HFF-Myc (cell line): ENCODE measurements at places on chromosomes 4 and X.

- no peak for DNase-seq
Observed at GRCh38 chr4:11514779-11515419, 86.2 kb upstream of the HS3ST1 start.

DNA sequence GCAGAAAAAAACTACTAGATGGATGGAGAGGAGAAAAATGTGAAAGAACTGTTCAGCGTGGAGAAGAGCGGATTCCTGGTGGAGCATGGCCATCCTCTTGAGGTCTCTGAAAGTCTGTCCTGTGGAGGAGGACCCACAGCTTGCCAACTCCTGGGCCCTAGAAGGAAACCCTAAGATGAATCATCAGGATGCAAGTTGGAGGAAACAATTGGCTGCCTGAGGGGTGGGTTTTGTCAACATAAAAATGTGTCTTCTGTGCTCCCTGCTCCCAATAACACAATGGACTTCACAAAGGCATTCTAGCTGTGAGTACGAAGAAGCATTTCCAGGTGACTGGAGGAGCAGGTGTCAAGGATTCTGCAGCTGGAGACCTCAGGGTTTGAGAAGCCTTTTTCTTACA, 37.2 kb downstream of the CNGA2 start:
- no peak for DNase-seq

- DNase-seq, result no peak
Observed at GRCh38 chr4:17315459-17315858, 196.4 kb downstream of the QDPR start.

DNA sequence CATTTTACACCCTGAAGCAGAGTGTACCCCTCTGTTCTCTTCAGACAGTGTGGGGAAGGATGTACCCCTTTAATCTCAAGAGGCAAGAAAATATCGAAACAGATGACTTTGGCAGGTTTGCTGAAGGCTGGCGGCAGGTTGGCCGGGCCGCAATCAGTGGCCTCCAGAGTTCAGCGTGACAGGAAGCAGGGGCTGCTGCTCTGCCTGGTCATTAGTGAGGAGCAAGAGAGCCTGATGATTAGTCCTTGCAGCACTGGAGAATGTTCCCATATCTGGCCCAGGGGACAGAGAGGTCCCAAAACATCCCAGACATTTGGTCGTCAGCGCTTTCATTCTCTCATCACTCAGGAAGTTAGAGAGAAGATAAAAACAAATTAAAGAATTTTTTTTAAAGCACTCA, 352.8 kb downstream of the SPRY1 start:
- DNase-seq, result no peak

DNA sequence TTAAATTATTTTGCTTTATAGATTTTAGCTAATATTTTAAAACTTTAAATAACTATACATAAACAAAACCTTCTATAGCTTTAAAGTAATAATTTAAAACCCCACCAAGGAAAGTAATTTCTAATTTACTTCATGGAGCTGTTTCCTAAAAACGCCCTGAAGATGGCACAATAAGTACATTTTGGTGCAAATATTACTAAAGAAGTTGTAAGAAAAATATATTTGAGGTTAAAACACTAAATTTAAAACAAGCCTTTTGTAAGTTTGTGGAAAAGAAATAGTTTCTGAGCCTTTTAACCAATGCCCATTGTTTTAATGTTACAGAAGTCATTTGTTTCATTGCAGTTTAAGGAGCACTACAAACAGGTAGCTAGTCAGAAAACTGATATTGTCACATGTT, 137.4 kb upstream of the AGA start:
- DNase-seq, result no peak

- DNase-seq, result no peak
Observed at GRCh38 chr4:107155366-107155765, 119.3 kb upstream of the DKK2 start.

DNA sequence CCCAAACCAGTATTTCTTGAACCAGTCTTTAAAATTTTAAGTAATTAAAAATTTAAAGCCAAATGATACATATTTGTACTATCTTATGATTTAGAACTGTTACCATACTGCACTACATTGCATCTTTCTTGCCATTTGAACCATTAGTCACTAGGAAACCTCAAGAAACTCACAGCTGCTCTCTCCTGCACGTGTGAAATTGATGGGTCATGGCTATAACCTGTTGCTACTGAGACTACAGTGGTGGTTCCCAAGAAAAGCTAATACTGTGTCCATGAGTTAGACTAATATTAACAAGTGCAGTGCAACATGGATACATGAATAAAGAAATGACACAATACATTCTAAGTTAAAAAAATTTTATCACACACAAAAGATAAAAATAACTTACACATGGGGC, 88.4 kb downstream of the PDE5A start:
- DNase-seq, result no peak

DNA sequence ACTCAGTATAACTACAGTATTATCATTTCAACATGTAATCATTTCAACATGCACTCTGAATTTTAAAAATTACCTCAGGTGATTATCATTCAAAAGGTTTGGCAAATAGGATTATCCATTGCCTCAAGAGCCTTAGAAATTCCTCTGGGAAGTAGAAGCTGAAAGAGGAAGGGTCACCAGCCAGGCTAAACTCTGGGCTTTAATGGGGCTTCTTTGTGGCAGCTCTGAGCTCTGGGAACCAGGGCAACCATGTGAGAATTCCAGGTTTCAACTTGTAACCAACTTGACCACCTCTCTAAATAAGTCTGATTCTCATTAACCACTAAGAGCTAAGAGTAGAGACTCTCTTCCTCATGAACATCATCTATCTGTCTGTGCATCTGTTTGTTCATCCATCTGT, 117.2 kb upstream of the MED14 start:
- DNase-seq, result no peak

DNA sequence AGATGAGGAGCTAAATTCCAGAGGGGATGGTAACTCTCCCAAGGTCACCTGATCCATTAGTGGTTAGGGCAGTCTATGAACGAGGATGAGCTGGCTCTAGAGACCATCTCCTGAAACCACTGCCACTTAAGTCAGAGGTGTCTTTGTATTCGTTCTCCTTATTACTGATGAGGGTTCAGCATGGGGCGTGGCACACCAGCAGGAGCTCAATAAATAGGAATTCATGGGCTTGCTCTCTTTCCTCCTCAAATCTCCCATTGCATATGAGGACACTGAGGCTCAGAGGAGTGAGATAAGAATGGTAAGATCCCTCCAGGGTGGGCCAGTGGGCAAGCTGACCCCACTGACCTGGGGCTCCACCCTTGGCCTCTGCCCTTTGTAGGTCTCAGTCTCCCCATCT, 1.7 kb upstream of the GATA1 start:
- no peak for DNase-seq

DNA sequence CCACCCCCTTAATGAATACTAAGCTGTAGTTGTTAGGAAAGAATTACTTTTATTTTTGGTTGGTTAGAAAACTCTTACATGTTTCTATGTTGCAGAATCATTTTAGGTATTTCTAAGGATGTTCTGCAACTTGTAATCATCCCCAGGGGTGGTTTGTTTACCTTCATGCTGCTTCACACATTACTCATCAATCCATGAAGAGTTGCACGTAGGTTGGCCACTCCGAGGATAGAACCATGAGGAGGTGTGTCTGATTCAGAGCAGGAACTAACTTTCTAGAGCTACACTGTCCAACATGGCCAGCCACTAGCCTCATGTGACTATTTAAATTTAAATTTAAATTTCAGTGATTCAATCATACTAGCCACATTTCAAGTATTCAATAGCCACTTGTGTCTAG, 127.2 kb upstream of the FRMPD4 start:
- DNase-seq, result no peak

GRCh38 chr4:3039706-3040366, 34.5 kb downstream of the HTT-AS start:
- no peak for DNase-seq

DNA sequence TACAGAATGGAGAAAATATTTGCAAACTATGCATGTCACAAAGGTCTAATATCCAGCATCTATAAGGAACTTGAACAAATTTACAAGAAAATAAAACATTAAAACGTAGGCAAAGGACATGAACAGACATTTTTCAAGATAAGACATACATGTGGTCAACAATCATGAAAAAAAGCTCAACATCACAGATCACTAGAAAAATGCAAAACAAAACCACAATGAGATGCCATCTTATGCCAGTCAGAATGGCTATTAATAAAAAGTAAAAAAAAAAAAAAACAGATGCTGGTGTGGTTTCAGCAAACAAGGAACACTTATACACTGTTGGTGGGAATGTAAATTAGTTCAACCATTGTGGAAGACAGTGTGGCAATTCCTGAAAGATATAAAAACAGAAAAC, 75.8 kb upstream of the IL13RA2 start:
- DNase-seq, result no peak

GRCh38 chrX:130975947-130976346, 72.9 kb upstream of the ENOX2 start:
- peak; percentile 25 for DNase-seq

- no peak for DNase-seq
Observed at GRCh38 chrX:108353452-108353851, 84.8 kb downstream of the COL4A6 start.

- DNase-seq, result no peak
Observed at GRCh38 chr4:108371282-108371681, 202.6 kb upstream of the LEF1 start.

DNA sequence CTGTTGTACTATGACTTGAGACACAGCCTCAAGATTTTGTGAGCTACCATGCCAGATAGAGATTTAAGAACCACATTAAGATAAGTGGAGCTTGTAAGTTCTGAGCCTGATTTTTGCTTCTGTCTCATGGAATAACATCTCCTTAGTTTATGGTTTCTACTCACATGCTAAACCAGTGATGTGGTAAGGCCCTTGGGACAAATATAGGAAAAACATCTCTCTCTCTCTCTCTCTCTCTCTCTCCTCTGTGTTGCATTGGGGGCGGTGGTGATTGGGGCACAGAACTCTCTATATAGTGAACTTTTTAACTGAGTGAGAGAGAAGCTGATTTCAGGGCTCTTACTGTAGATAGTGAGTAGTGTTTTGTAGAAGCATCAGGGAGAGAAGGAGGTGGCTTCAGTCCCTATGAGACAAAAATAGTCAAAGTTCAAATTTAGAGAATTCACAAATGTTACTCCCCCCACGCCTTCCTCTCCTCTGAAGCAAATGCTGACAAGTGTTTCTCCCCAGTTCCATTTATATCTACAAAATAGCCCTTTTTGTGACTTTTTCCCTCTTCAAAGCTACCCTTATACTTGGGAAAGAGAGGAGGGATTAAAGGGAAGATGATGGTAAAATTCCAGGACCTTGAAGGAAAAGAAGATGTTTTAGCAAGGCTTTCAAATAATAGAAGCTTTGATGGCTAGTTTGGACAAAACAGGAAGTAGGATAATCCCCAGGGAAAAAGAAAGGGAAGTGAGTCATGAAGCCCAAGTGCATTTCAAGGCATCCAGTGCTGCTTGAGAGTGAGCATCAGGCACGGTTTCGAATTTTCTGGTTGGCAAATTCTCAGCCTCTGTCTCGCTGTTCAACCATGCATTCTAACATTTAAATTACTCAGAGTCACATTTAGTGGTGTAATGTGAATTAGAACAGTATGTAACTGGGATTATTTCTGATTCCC, 134.3 kb upstream of the AP1S2 start:
- peak; percentile 36 for DNase-seq

GRCh38 chrX:10045327-10046000, 78.3 kb downstream of the CLDN34 start:
- DNase-seq, result no peak

DNA sequence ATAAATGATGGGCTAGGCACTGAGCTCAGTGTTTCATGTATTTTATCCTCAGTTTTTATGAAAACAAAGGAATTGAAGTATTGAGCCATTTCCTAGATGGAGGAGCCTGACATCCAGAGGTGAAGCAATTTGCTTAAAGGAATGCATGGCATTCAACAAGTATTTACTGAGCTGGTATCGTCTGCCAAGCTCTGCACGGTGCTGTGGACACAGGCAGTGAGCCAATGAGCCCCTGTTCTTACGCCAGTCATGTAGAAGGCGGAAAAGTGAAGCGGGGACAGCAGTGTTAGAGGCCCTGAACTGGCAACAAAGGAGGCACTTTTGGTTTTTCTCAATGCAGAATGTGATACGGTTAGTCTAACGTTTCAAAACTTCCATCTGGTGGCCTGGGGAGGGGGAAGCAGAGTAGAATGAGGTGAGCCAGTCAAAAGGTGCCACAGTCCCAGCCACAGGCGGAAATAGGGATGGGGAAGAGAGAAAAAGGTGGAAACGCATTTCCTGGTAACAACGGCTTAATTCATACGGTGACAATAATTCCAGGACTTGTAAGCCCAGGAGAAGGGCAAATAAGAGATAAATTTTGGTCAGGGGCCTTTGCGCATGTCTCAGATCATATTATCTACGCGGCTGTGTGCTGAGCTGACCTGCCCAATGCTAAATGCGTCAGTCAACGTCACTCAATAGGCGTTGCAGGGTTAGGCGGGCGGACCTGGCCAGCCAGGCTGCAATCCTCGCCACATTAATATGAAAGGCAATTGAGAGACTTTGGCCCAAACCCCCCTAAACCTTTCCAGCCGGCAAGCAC, 133.9 kb downstream of the AFAP1 start:
- DNase-seq, result no peak

DNA sequence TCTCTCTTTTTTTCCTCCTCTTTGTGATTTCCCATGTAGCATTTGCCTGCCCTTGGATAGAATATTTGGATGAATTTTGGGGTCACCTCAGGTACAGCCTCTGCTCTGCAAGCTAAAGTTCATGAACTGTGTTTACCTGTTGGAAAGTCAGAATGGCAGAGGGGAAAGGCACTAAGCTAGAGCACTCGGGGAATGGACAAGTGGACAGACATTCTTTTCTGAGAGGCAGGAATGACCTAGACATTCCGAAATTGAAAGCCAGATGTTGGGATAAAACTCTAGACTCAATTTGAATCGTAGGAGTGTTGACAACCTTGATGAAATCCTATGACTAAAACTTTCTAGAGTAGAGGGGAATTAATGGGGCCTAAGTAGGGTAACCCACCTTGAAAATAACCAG, 56.1 kb downstream of the LUZP4 start:
- no peak for DNase-seq

DNA sequence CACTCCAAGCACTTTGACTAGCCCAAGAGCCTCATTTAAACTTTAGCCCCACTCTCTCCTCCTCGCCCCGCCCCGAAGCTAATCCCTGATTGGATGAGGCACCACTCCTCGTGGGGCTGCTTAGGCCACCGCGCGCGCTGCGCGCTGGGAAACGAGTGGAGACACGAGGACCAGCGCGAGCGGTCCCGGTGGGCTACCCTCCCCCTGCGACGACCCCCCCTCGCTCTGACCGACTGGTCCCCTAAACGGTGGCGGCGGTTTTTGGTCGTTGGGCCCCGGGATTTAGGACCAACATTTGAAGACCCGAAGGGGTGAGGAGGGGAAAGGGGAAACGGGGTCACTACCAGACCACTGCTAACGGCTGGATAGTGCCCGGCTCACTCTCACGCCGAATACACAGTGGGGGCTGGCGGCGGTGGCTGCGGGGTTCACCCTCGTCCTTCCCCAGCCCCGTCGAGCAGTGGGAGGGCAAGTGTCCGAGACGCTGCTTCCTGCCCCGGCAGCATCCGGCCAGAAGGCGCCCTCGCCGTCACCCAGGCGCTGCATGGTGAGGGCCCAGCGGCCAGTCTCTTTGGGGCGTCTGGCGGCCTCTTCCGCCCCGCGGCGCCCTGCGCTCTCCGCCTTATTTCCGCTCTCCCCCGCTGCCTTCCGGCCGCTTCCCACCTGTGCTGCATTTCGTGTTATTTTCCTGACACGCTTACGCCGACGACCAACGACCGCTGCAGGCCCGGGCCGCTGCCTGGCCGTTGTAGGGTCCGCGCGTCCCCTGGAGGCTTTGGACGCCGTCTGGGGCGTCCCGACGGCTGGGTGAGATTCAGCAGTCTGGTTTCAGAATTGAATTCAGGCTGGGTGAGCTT, at the start of gene RBM46:
Gene RBM46, plus strand, starts transcription at position 147 of the 857 bp plus-strand sequence. CDS start 15,481 bp downstream, outside the sequence.
- DNase-seq, result no peak
